Kidney (tissue), 22 donors: ENCODE measurements at places on chromosomes 1 and 21. TPM values are rescaled to one million over a fixed set of nuclear protein-coding genes. Genes with fewer than 3 reads are reported as not detected.

DNA sequence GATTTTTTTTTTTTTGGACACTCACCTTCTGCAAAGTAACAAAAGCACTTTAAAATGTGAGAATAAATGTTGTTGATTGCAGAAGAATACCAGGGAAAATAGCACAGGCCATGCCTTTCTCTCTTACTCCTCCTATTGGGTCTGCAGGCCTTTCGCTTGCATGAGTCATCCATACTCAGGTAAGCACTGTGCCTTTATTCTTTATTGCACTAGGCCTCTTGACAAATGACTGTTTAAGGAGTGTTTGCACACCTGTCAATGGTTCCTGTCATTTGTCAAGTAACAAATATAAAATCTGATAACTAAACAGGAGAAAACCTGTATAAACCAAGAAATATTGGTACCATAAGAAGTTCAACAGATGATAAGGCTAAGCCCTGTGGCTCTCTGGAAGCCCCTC is 106.5 kb downstream of the RGS7 start:
- DNase-seq: no peak

DNA sequence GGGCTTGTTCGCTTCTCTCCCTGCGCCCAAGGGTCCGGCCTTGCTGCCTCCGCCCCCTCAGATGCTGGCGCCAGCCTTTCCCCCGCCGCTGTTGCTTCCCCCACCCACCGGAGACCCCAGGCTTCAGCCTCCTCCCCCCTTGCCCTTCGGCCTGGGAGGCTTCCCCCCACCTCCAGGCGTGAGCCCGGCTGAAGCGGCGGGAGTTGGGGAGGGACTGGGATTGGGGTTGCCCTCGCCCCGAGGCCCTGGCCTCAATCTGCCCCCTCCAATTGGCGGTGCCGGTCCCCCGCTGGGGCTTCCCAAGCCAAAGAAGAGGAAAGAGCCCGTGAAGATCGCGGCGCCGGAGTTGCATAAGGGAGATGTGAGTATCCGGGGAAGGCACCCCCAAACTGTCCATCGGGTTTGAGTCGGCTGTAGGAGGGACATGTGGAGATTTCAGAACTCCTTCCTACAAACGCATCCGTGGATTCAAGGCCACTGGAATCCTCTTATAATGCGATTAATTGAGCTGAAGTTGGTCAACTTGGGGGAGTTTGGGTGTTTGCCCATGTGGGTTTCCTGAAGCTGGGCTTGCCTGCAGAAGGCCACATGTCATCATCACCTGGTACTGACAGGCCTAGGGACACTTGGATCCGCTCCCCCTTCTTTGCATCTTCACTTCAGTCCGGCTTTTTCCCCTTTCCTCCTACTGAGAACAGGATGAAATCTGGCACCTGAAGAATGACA is 707 bp downstream of the PRCC start:
- no peak for DNase-seq

The SLC45A1 gene
- 9.2 TPM for polyA plus RNA-seq

The G0S2 gene
- polyA plus RNA-seq: 103 TPM

The HSPA13 gene
- 7.9 TPM for polyA plus RNA-seq
